ENCODE measurements at places on chromosomes 4 and X. TPM values are rescaled to one million over a fixed set of nuclear protein-coding genes. Genes with fewer than 3 reads are reported as not detected.

The USP27X gene
- total RNA-seq = 7.6 TPM

The UGT2A3 gene
- 0.67 TPM for total RNA-seq

The STARD8 gene
- 1.00 TPM for total RNA-seq

The SULT1B1 gene
- total RNA-seq = 0.46 TPM

DNA sequence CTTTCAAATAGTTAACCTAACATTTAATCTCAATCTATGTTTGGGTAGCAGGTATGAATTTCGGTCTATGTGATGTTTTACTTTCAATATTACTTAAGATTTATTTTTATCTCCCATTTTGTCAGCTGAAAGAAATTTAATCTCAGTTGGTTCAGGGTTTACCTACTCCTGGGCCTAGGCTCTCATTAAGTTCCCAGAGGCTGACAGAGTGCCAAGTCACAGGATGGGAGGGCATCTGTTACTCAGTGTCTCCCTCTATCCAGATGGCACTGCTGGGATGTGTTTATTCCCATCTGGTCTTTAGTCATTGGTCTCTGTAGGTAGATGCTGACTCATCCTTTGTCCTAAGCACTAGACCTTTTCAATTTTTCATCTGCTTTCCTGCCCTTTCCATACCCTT lies 129.4 kb upstream of the ARSJ start:
- H3K36me3 ChIP-seq = no peaks in the 10 kb centered on the region
- no peak for DNase-seq
- H3K27ac ChIP-seq = no peak overlapping the region

DNA sequence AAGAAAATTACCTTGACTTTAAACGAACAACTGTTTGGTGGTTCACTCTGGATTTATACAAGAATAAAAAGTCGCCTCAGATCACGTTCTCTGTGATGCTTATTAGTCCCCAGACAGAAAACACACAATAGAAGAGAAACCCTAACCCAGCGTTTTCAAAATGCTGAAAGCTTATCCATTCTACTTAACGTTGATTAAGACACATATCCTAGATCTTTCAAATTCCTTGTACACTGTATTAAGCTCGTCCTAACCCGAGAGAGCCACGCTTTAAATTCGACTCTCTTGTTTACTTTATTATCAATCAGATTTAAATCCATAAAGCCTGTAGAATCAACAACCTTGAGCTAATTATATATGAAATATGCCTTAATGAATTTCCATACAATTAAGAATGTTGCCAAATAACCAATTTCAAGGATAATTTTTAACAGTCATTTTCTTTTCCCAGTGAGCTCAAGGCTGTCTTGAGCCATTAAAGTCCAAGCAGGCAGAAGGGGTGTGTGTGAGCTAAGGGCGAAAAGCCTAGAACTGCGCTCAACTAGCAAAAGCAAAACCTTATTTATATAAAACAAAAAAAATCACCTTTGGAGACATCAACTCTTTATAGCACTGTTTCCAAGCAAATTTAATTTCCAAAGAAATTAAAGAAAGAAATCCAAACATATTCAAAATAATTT lies 981 bp upstream of the PITX2 start:
- no peak overlapping the region for H3K27ac ChIP-seq
- no peaks in the 10 kb centered on the region for H3K36me3 ChIP-seq
- peaks cover 100% of the 10 kb centered on the region for H3K27me3 ChIP-seq
- H3K4me1 ChIP-seq = peaks cover 11% of the 10 kb centered on the region
- DNase-seq = no peak

DNA sequence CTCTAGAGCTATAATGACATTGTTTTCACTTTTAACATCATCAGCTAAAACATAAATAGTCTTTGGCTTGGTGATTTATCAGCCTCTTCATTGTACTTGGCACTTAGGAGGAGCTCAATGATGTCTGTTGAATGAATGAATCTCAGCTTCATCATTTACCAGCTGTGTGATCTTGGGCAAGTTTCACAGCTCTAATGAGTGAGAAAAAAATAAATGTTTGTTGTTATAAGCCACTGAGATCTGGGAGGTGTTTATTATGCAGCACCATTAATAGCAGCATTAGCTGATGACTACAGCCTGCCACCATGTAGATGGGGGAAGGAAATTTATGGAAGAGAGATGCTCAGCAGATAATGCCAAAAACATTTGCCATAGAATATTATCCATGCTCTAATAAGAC lies 63.6 kb upstream of the C1QTNF7 start:
- H3K4me3 ChIP-seq = no peak overlapping the region
- no peak overlapping the region for H3K27ac ChIP-seq
- no peaks in the 10 kb centered on the region for H3K36me3 ChIP-seq
- no peak for DNase-seq

DNA sequence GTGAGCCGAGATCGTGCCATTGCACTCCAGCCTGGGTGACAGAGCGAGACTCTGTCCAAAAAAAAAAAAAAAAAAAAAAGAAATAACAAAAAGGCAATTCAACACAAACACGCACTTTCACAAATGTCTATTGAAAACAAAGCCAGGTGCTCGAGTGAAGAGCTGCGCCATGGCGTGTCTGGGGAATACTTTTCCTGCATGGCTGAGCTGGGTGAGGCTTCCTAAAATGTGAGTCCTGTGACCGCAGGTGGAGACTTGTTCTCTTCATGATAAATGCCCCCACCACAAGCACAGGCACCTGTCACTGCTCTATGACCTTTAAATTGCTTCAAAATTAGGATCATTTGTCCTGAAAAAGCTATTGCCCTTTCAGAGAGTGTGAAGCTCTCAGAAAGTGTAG lies 4.0 kb upstream of the ABLIM2 start:
- peaks cover 10% of the 10 kb centered on the region for H3K4me1 ChIP-seq
- H3K4me3 ChIP-seq = no peak overlapping the region

DNA sequence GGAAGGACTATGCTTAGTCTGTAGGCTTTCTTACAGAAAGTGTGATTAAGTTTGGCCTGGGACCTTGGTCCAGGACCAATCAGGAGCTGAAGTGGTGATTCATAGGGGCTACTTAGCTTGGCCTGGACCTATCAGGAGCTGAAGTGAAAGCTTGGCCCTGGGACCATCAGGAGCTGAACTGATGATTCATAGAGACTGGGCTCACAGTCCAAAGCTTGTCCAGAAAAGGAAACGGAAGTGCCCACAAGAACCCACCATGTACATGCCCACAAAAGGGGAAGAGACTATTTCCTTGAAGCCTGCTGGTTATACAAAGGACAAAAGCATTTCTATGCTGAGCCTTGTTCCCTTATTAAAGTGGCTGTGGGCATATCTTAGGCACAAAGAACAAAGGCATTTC lies 12.6 kb downstream of the TENT5D start:
- no peaks in the 10 kb centered on the region for H3K4me1 ChIP-seq
- peaks cover 1% of the 10 kb centered on the region for H3K36me3 ChIP-seq
- H3K27me3 ChIP-seq = no peaks in the 10 kb centered on the region
- no peak overlapping the region for H3K4me3 ChIP-seq
- no peak for DNase-seq

DNA sequence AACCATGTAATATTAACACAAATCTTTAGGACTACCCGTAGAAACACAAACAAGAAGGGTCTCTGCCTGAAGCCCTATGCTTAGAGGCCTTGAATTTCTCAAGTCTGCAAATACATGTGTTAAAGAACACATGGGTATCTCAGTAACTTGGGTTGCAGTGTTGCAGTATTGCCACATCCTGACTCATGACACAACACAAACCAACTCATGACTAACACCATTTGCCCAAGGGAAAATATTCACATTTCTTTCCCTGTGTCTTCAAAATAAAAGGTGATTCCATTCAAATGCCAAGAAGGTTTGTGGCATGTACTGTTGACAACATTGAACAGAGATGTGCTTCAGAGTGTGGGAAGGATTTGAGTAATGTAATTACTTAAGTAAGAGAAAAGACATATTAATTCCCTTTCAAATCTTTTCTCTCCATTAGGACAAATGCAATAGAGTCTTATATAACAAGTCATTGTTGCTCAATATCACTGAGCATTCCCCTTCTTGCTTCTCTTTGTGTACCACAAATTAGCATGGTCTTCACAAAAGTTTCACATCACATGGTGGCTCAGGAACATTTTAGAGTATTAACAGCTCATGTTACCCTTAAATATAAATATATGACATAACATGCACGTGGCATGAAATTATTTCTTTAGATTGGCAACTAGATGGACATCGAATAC lies 487.1 kb downstream of the STPG2 start:
- H3K36me3 ChIP-seq = no peaks in the 10 kb centered on the region
- DNase-seq = no peak
- H3K4me3 ChIP-seq = no peak overlapping the region
- H3K4me1 ChIP-seq = peaks cover 2% of the 10 kb centered on the region

DNA sequence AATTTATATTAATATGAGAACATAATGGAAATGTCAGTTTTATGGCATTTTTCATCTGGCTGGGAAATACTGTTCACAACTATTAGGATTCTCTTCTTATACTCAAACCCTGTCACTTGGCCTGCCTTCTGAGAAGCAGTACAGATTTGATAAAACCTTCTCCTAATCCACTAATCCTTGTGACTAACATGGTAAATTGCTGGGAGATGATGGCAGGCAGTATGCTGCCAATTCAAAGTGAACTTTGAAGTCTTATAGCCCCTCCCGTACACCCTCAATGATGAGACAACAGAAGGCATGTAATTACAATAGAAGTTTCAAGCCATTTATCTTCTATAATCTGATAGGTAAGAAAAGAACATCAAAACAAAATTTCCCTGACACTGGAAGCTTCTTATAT lies 36.9 kb downstream of the PAQR3 start:
- no peak for DNase-seq
- no peak overlapping the region for H3K27ac ChIP-seq
- H3K4me3 ChIP-seq = no peak overlapping the region
- no peaks in the 10 kb centered on the region for H3K36me3 ChIP-seq

DNA sequence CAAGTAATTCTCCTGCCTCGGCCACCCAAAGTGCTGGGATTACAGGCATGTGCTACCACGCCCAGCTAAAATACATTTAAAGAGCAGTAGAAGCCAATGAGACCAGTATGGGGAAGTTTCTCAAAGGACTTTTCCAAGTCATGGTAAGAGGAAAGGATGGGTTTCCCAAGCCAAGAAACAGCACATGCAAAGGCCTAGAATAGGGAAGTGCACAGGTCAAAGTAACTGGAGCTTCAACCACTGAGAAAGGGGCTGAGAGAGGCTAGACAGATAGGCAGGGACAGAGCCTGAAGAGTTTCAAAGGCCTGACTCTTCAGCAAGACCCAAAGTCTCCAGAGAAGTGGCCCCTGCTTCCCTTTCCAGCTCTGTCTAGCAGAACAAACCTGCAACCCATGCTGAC lies 162.1 kb downstream of the CORIN start:
- no peak overlapping the region for H3K4me3 ChIP-seq
- H3K27ac ChIP-seq = no peak overlapping the region
- H3K36me3 ChIP-seq = no peaks in the 10 kb centered on the region
- no peaks in the 10 kb centered on the region for H3K27me3 ChIP-seq

DNA sequence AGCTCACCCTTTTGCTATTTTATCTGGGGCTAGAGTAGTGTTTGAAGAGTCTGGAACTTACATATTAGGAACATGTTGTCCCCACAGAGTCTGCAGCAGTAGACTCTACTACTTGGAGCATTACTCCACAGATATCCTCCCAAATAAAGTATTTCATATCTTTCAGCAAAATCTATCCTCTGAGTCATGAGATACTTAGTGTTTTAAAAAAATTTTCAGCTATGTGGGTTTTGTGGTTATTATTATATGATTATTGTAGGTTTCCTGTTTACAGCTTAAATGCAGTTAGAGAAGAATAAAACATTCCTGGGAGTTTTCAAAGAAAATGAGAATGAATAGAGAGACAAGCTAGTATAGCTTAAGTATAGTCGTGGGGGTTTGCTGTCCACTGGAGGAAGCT lies 30.9 kb downstream of the PAGE2 start:
- H3K4me3 ChIP-seq = no peak overlapping the region
- no peak overlapping the region for H3K27ac ChIP-seq
- no peaks in the 10 kb centered on the region for H3K27me3 ChIP-seq
- no peaks in the 10 kb centered on the region for H3K36me3 ChIP-seq
- no peak for DNase-seq
- peaks cover 41% of the 10 kb centered on the region for H3K4me1 ChIP-seq

GRCh38 chr4:140884431-140885058 lies 128.4 kb upstream of the TBC1D9 start:
- peaks cover 12% of the 10 kb centered on the region for H3K36me3 ChIP-seq
- peaks cover 6% of the 10 kb centered on the region for H3K4me1 ChIP-seq
- no peak overlapping the region for H3K27ac ChIP-seq
- DNase-seq = no peak

All from progenitor cell of endocrine pancreas (in vitro differentiated cells).